ENCODE measurements at places on chromosomes 7 and 10.

GRCh38 chr10:29798921-29799690 lies 164.3 kb upstream of the SVIL start:
- no peak for DNase-seq

DNA sequence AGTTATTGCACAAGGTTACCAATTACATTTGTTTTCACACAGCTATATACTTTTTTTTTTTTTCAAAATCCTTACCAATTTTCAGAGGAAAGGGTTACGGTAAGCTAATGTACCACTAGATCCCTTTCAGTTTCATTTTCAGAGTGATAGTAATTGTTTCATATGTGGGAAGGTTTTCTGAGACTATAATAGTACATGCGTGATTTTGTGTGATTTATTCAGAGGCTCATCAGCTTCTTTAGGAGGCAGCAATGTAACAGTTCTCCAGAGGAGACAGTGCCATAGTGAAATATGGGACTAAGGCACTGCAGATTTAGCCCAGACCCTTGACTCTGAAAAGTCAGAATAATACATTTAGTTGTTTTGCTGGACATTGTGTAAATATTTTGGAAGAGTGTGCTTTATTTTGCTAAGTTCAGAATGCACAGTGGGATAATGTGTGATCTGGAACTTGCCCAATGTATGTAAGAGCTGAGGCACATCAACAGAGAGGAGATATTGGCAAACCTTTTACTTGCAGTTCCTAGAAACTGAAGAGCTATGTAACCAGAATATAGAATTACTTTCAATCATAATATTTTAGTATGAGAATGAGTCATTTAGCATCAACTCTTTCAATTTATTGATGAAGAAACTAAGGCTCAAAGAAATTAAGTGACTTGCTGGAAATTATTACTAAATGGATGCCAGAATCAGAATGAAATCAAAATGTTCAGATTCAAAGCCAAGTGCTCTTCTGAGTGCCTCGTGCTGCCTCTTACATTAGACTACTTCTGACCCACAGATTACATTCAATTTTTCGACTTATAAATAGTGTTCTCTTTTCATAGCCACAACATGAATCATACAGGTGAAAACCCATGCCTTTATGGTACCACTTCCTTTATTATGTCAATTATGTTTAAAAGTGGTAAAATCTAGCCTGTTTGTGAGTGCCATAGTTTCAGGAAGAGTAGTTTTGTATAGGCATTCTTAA lies 207.7 kb upstream of the TEX47 start:
- DNase-seq, result no peak

- DNase-seq, result no peak
These were observed 172.2 kb downstream of the C7orf25 start for GRCh38 chr7:42739638-42740037.

GRCh38 chr7:5701085-5701914 lies 80.2 kb downstream of the RNF216 start:
- DNase-seq, result peak; percentile 27

DNA sequence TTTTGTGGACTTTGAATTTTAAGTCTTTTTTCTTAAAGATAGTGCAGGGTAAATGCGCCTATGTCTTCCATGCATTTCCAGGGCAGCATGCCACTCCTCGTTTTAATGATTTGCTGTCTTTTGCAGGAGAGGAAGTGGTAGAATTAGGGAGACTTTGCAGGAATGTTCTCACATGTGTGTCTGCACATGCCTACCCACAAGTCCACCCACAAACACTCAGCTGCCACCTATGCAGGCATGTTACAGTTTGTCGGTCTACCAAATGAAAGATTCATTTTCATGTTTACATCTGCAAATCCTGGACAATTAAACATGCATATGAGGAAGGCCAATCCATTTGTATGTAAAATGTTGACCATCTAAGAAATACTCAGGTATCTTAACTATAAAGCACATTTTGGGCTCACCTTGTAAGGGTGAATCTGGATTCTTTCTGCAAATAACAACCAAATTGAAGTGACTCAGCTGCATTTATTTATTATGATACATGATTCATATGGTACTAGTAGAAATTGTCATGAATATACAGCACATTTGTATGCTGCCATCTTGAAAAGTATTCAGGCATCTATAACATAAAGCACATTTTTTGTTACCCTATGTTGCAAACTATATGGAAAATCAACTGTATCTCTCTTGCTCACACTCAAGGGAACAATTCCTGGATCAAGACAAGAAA lies 4.7 kb upstream of the TEX36 start:
- no peak for DNase-seq

DNA sequence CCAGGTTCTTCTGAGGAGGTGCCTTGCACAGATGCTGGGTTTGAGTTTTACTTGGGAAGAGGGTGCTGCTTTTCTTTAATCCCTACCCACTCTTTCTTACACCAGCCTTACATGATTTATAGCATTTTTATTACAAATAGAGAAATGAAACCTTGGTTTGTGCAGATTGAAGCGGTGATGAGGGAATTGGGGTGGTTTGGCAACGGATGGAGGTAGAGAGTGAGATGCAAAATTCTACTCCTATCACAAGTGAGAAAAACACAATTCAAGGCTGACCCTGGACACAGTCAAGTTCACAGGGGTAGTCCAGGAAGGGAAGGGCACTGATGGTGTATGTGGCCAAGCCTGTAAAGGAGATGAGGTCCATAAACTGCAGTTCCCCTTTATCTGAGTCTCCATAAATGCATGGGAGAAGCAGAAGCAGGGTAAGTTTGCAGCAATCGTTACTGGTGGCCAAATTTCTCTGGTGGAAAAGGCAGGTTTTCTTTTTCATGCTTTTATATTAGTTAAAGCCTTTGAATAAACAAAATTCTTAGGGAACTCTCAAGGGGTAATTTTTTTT lies 214.3 kb downstream of the JAZF1 start:
- no peak for DNase-seq

- DNase-seq, result no peak
These were observed 34.2 kb upstream of the LEP start for GRCh38 chr7:128206747-128207500.

DNA sequence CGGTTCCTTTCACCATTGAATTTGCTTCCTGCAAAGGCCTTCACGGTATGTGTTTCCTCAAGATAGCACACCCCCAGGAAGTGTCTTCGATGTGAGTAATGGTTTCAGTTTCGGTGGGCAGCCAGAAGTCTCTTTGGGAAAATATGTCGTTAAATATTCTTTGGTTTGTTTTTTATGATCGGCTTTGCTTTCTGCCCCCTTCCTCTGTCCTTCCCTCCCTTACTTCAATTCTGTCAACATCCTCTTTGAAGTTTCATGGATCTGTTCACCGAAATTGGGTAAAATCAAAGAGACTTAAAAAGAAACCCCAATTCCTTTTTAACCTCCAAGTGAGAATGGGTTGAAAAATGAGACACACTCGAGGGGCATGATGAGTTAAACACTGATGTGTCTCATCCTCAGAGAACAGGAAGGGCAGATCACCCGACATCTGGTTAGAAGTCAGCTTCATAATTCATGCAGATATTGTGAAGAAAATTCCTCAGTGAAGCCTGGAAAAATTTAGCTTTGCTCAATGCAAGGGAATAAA lies 170.8 kb upstream of the HABP2 start:
- DNase-seq, result peak; percentile 79

GRCh38 chr7:33998476-33998875 lies 93.1 kb downstream of the BMPER start:
- no peak for DNase-seq

GRCh38 chr7:11170863-11171568 lies 197.3 kb downstream of the PHF14 start:
- no peak for DNase-seq

DNA sequence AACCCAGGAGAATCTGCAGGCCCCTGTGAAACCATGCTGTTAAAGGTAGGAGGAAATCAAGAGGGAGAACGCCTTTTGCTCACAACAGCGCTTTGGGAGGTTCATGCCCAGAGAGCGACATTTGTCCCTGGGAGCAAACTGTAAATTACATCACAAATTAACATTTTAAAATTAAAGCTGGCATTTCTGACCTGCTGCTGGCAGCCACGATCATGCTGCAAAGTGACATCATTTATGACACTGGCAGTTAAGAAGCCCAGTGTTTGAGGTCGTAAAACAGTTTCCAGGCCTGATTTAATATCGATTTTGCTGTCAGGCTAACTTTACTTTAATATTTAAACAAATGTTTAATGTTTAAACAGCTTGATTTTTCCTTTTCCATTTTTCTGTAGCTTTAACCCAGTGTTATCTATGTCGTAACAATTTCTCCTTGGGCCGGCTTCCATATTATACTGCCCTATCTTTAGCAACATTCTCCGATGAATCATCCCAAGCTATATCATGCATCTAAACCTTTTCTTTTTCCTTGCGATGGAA lies 86.5 kb upstream of the NPVF start:
- DNase-seq, result no peak

- peak; percentile 50 for DNase-seq
These were observed 6.9 kb downstream of the C7orf57 start for GRCh38 chr7:48042216-48042615.

GRCh38 chr7:104980440-104980839 lies 33.6 kb upstream of the KMT2E start:
- peak; percentile 64 for DNase-seq

- no peak for DNase-seq
These were observed 23.8 kb downstream of the C10orf105 start for GRCh38 chr10:71695502-71696476.

DNA sequence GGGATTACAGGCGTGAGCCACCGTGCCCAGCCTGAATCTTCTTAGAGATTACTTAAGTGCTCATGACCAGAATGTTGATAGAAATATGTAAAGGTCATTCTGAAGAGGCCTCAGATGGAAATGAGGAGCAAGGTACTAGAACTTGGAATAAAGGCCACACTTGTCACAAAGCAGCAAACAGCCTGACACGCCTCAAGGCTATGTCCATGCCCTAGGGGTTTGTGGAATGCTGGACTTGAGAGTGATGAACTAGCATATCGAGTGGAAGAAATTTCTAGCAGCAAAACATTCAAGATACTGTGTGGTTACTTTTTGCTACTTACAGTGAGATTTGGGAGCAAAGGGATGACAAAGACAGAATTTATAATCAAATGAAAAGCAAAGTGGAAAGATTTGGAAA lies 39.0 kb downstream of the ZNF438 start:
- no peak for DNase-seq

DNA sequence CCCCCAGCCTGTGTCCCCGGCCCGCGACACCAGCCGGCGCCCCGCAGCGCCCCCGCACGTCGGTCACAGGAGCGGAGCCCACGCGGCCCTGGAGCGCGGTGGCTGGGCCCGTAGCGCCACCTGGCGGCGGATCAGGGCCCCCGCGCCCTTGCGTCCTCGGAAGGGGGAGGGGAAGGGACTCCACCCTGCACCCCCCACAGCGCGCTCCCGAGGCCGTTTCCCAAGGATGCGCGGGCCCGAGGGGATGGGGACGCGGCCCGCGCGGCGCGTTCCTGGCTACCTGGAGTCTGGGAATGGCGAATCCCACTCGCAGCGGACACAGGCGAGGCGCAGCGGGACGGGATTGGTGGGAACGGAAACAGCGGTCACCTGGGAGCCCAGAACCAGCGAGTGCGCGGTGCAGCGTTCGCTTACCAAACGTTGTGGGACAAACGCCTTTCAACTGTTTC lies 23.8 kb upstream of the MKI67 start:
- peak; percentile 64 for DNase-seq

GRCh38 chr10:96703358-96703757 lies 17.0 kb downstream of the PIK3AP1 start:
- DNase-seq, result no peak

GRCh38 chr10:5068274-5068984 lies 25.8 kb upstream of the AKR1C3 start:
- no peak for DNase-seq

All from EL (cell line).